ENCODE measurements at places on chromosomes 4 and X. TPM values are rescaled to one million over a fixed set of nuclear protein-coding genes. Genes with fewer than 3 reads are reported as not detected.

MAGEA10 gene
- not detected for total RNA-seq

RIBC1 gene
- 0.70 TPM for total RNA-seq

- DNase-seq, result no peak
Measured at GRCh38 chr4:78019414-78019813, 37.7 kb upstream of the FRAS1 start.

DNA sequence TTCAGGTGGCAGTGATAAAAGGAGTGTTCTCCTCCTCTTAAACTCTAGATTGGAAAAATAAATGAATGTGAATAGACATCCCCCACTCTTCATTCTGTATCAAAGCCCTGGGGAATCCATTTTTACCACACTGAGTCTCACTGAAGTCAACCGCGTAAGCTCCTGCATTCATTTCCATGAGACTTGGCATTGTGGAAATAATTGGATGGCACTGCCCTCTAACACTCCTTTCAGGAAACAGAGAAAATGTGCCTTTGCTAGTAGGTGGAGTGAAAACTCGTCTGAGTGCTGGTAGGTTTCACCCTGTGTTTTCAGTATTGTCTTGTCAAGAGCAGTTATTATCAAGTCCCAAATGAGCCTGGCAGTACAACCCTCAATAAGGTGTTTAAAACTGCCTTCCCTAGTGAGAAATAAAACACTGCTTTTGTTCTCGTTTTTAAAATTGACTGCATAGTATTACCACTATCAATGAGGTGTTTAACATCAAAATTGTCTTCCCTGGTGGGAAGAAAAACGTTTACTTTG, 9.7 kb upstream of the CDKN2AIP start:
- DNase-seq, result no peak

DNA sequence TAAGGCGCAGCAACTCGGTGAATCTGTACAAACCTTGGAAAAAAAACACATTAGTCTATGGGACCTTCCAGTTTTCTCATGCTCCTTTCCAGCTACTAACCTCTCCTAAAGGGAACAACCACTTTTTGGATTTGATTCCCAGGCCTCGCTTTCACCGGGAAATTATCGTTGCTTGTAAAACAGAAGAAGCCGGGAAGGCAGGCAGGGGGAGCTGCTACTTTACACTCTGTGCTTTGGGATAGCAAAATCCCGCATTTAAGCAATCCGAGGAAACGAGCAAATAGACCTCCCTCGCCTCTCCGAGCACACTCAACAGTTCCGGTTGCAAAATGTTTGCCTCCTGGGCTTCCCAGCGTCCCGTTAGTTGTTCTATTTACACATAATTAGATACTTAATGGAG, 1.2 kb downstream of the CD38 start:
- DNase-seq, result peak; percentile 51

HTN1 gene
- total RNA-seq, result not detected

- DNase-seq, result no peak
Measured at GRCh38 chr4:181687116-181687515, 556.1 kb upstream of the TENM3 start.

DNA sequence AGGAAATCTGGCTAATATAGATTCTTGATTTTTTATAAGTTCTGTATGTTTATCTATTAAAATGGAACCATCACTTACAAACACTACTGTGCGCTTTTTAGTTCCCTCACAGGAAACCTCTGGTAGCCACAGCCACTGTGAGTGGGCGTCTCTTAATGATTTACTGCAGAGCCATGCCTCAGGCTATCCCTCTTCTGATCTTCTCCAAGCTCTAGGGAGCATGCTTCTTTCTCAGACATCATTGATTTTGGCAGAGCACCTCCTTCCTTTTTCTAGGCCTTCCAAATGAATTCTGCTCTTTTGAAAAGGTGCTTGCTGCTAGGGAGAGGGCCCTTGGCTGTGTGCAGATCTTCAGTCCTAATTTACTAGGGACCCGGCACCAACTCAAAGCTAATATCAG, 61.1 kb upstream of the STS start:
- no peak for DNase-seq

DNA sequence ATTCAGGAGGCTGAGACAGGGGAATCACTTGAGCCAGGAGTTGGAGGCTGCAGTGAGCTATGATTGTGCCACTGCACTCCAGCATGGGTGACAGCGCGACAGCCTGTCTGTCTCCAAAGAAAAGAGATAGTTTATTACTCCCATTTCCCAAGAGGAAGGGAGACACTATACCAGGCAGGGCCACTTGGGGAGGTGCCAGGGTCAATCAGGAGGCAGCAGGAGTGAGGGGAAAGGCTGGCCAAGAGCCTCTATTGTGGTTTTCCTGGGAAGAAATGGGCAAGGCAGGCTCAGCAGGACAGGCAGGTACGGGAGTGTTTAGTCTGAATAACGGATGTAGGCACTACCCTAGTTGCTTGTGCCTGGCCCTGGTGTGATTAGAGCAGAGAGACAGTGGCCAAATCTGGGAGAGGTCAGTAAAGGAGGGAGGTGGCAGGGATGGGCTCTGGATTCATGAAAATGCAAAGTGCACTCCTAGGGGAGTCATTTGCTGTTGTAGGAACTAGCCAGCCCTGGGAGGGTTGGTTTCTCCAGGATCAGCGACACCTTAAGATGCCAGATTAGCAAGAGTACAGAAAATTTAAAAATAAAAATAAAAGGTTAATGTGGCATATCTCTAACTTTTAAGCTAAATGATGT, 20.2 kb upstream of the CDKN2AIP start:
- peak; percentile 30 for DNase-seq

OPN1MW gene
- not detected for total RNA-seq

TRAM1L1 gene
- total RNA-seq, result 7.2 TPM

DNA sequence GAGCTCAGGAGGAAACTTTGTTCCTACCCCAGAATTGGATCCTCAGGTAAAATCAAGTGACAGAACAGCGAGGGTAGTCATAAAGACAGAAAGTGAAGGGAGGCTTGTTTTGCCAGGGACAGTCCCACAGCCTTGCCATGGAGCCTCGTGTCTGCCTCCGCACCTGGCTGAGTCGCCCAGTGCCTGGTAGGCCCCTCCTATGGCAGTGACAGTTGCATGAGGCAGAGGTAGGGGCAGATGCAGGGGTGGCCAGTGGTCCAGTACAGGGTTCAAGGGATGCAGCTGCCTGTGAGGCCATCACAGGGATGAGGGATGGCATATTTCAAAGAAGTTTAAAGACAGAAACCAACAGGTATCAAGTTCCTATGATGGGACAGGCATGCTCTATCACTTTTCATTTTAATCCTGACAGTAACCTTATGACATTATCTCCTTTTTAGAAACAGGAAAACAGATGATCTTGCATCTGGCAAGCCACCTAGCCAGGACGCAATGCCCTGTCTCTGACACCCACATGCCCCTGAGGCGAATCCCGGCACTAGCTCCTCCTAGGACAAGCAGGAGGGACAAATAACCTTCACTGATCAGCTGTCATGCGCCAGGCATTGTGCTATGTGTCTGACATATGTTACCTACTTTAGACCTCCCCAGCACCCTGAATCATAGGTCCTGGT, 127.4 kb upstream of the ENPP6 start:
- DNase-seq, result no peak
